ENCODE measurements at places on chromosomes 12 and 14.

DNA sequence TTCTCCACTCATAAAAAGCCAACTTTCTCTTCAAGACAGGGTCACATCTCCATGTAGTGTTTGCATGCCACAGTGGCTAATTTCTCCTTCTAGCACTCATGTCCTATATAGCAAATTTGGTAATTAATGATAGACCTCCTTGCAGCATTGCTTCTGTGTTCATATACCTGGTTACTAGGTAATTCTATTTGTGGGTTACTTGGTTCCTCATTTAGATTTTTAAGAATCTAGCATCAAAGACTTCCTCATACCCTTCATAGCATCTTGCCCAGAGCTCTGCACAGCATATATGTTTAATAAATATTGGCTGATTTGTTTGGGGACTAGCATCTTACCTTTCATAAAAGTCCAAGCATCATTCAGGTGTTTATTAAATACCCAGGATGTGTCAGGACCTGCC, 152.1 kb downstream of the DUSP6 start:
- no peak for DNase-seq

- DNase-seq, result no peak
Observed at GRCh38 chr14:93103392-93104080, 12.2 kb downstream of the ITPK1 start.

- no peak for DNase-seq
Observed at GRCh38 chr12:56160894-56161689, 2.9 kb downstream of the MYL6 start.

- no peak for DNase-seq
Observed at GRCh38 chr12:17810399-17810798, 279.6 kb downstream of the RERGL start.

GRCh38 chr12:109018296-109018695, 2.6 kb downstream of the SVOP start:
- no peak for DNase-seq

DNA sequence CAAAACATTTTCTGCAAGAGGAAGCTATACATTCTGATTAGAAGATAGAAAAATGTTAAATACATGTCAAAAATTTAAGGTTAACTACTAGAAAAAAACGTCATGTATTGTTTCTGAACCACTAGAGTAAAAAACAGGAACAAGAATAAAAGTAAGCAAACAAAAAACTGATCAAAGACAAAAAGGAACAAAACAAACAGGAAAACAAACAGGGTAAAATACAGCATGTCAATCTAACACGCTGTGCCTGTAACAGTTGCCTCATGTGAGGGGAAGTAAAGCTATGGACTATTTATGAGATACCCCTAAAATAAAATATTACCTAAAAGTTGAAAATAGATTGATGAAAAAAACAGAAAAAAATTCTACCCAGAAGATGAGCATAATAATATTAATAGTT, 43.9 kb downstream of the EGLN3 start:
- no peak for DNase-seq

GRCh38 chr12:5244513-5244972, 187.4 kb upstream of the NTF3 start:
- DNase-seq, result no peak

DNA sequence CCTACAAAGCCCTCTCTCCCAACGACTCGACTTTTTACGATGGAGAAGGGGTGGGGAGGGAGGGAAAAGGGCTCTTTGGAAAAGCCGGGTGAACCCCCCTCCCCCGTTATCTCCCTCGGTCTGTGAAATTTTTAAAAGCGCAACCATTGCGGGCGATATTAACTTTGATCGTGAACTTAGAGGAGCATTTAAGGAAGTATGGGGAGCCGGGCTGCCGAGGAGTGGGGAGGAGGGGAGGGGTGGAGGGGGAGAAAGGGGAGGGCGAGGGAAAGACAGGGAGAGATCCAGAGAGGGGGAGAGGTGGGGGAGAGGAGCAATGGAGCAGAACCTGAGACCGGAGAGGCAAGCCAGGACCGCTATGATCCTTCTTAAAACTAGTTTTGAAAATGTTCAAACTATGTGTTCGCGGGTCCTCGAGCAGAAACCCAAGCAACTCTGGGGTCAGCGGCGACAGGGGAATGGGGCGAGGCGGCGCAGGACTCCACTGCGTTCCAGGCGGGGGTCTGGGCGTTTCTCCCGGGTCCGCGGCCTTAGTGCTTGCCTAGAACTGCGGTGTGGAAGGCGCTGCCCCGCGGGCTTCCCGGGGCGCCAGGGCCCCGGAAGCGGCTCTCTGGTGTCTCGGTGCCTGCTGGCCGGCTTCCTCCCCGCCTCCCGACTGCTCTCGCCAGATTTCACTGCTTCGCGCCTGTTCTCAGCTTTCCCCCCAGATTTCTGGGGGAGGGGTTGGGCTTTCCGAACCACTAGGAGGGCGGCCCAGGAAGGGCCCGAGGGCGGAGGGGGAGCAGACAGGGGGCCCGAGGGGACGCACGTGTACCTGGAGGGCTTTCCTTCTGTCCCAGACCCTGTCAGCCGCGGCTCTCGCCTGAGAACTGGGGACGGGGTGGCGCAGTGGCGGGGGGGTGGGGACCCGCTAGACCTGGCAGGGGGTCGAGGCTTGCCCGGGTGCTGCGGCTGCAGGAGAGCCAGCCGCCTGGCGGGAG, at the start of gene HOTAIR:
HOTAIR (minus strand) TSS at position 871 of the 980 bp plus-strand sequence.
- DNase-seq, result no peak

All from T47D (cell line).